Kasumi-1 (cell line): ENCODE measurements at places on chromosomes 4 and X.

DNA sequence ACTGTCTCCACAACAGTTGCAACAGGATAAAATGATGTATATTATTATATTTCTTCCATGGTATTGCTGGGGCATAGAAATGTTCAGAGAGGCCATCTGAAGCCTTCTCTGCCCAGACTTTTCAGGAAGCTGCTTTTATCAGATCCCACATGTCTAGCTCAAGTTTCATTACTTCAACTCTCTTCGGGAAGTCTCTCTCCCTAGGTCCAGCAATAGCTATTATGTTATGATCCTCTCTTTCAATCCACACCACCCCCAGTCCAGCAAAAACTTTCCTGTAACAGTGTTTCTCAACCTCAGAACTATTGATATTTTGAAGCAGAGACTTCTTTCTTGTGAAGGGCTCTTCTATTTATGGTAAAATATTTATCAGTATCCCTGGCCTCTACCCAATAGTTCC lies 44.9 kb downstream of the CXCL1 start:
- no peak for DNase-seq

- no peak for DNase-seq
These were observed 51.6 kb upstream of the NHS start for GRCh38 chrX:17323397-17323796.

DNA sequence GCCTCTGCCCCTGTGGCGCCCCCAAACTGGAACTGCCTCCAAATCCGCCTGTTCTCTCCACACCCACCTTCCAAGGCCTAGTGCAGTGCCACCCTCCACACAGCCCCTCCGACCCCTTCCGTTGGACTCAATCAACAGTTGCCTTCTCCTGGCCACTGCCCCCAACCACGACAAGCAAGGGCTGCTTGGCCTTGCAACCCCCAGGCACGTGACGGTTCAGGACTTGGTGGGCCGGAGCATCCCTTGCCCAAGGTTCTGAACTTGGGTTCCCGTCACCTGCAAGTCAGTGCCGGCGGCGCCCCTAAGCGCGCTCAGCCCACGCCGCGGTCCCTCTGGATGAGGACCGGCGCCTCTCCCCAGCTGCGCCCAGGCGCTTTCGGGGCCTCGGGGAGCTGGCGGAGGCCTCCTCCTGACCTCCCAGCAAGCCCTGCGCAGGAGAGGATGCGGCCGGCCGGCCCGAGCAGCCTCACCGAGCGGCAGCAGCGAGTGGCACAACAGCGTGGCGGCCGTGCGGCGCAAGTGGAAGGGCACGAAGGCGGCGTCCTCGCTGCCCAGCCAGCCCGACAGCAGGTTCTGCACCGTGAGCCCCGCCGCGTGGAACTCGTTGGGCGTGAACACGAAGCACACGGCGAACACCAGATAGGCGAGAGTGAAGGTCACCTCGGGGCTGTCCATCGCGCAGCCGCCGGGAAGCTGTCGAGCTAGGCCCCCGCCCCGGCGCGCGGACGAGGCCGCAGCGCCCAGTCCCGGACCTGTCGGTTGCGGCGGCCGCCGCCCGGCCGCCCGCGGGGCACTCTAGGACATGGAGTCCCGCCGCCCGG lies 750 bp downstream of the TMEM129 start:
- no peak for DNase-seq

DNA sequence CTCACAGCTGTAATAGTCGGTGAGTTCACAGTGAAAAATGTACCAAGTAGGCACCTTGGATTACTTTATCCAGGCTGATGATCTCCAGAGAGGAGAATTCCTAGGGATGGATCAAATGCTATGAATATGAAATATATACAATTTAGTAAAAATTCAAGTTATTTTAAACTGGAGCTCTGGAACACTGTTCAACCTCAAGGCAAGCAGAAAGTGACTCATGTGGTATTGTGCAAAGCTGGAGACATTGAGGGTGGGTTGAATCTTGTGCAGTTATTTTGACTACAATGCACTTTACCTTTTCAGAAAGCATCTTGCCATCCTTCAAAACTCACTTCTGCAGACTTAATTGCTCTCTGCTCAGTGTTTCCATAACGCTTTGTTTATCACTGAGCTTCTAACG lies 43.4 kb downstream of the OSTC start:
- no peak for DNase-seq

DNA sequence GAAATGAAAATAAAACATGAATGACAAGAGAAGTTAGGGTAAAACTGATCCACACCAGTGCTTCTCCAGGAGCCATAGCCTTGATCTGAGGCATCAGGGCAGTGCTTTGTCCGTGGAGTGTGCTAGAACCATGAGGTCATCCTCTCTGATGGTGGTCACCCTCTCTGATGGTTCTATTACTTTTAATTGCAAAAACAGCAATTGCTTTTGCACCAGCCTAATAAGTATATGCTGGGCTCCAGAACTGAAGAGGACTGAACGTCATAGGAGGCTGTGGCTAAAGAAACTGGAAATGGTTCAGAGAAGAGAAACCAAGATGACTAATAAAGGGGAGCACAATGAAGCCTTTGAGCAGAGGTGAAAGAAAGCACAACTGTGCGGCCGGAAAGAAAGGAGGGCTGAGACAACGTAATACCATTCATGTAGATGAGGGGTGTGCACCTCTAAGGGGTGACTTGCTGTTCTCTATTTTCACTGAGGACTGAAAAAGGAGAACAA lies 17.0 kb upstream of the TMEM154 start:
- no peak for DNase-seq

- DNase-seq = peak; percentile 36
These were observed 139.9 kb upstream of the USP9X start for GRCh38 chrX:40945361-40945713.
